ENCODE measurements at places on chromosomes 2 and 18.

GRCh38 chr2:218422403-218423086 is 3.6 kb downstream of the VIL1 start:
- DNase-seq: no peak

- DNase-seq: no peak
Observed at GRCh38 chr2:30180226-30180625, 33.4 kb downstream of the YPEL5 start.

GRCh38 chr2:5991305-5991968 is 299.3 kb downstream of the SOX11 start:
- no peak for DNase-seq

DNA sequence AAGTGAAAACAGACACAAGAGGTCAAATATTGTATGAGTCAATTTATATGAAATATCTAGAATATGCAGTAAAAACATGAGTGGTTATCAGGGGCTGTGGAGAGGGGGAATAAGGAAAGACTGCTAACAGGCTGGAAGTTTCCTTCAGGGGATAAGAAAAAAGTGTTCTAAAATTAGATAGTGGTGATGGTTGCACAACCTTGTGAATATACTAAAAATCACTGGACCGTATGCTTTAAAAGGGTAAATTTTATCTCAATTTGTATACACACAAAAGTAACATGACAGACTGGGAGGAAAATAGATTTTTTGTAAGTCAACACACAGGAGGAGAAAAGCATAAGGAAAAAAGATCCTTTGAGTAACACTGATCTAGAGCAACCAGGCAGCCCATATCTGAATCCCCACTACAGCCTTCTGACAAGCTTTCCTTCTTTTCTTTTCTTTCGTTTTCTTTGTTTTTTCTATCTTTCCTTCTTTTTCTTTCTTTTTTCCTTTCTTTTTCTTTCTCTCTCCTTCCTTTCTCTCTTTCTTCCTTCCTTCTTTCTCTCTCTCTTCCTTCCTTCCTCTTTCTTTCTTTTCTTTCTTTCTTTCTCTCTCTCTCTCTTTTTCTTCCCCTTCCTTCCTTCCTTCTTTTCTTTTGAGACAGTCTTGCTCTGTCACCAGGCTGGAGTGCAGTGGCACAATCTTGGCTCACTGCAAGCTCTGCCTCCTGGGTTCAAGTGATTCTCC is 95.4 kb downstream of the AAK1 start:
- no peak for DNase-seq

- no peak for DNase-seq
Observed at GRCh38 chr2:238698451-238699306, 149.2 kb upstream of the TWIST2 start.

DNA sequence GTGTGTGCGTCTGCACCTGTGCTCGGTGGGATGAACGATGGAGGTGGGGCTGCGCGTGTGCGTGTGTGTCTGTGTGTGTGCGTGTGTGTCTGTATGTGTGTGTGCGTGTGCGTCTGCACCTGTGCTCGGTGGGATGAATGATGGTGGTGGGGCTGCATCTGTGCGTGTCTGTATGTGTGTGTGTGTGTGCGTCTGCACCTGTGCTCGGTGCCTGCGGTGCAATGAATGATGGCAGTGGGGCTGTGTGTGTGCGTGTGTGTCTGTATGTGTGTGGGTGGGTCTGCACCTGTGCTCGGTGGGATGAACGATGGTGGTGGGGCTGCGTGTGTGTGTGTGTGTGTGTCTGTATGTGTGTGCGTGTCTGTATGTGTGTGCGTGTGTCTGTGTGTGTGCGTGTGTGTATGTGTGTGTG is 48.5 kb upstream of the CTDP1 start:
- no peak for DNase-seq

DNA sequence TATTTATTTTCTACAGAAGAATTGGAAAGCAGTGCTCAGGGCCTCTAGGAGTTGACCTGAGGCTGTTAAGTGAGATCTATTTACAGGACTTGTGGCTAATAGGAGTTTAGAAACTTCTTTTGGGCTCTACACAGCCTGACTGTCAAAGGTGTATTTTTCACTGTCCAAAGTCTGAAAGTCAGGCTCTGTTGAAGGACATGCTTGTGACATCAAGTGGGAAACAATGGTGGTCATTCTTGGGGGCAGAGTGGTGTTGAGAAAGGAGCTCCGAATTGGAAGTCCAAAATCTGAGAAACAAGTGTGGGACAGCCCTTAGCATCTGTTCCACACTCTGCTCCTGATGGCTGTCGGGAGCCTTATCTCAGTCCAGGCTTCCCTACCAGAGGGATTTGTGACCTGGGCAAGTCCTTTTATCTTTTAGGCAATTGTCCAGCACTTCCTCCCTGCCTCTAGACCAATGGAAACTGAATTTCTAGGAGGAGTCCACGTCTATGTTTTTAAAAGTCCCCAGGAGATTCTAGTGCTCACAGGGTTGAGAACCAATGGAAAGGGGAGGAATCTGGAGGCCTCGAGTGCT is 76.4 kb downstream of the LIPG start:
- no peak for DNase-seq
